ENCODE measurements at places on chromosomes 12 and 14.

- no peak for DNase-seq
Measured at GRCh38 chr12:87827638-87828264, 201.4 kb downstream of the C12orf50 start.

GRCh38 chr12:105041186-105041585, 43.1 kb downstream of the ALDH1L2 start:
- no peak for DNase-seq

GRCh38 chr14:83044001-83044400, 1510.3 kb upstream of the SEL1L start:
- no peak for DNase-seq

DNA sequence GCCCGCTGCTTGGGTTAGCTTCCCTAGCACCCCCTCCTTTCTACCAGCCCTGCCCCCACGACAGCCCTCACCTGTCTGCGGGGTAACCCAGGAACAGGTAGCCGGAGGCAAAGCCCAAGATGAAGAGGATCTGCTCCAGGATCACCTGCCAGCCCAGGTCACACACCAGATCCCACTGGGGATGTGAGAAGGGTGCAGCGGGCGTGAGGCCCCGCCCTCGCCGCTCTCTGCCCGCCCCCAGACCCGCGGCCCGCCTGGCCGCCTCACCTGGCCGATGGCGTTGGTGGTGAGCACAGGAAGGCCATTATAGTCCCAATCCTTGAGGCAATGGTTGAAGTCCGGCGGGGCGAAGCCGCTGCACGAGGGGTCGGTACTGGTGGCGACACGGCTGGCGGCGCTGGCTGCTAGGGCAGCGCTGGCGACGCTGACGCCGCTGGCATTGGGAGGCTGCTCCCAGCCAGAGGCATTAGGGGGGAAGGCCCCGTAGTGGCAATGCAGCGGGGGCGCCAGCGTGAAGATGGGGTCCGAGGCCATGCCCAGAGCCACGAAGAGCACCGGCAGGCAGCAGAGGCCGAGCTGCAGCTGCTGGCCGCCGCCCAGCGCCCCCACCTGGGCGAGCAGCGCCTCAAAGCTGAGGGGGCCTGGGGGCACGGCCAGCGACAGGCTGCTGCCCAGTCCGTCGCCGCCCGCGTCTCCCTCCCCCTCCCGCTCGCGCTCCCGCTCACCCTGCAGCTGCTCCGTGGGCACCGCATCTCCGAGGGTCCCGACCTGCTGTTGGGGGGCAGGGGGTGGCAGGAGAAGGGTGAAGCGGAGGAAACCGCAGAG, 794 bp downstream of the SLC22A17 start:
- DNase-seq: no peak

GRCh38 chr12:132396657-132397056, 67.3 kb upstream of the GALNT9 start:
- no peak for DNase-seq

GRCh38 chr12:31752450-31752849, 23.6 kb upstream of the AMN1 start:
- no peak for DNase-seq

Measured in AML-193 (cell line).